Right atrium auricular region (tissue), 2 donors: ENCODE measurements at places on chromosomes 4 and X. TPM values are rescaled to one million over a fixed set of nuclear protein-coding genes. Genes with fewer than 3 reads are reported as not detected.

DNA sequence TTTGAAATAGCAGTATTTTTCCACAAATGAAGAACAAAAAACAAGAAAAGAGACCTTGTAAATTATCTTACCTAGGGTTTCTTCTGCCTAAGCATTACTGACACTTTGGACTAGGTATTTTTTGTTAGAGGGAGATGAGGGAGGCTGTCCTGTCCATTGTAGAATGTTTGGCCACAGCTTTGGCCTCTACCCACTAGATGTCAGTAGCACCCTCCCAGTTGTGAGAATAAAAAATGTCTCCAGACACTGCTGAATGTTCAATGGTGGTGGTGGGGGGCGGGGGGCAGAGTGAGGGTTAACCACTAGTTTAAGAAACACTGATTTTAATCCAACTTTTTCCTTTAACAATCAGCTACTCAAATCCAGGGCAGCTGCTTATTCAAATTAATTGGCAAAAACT, 25.8 kb downstream of the OTUD4 start:
- no peak for DNase-seq

HDX gene
- 2.9 TPM for total RNA-seq

GRCh38 chrX:6810776-6811175, 275.9 kb upstream of the VCX3A start:
- no peak for DNase-seq

DNA sequence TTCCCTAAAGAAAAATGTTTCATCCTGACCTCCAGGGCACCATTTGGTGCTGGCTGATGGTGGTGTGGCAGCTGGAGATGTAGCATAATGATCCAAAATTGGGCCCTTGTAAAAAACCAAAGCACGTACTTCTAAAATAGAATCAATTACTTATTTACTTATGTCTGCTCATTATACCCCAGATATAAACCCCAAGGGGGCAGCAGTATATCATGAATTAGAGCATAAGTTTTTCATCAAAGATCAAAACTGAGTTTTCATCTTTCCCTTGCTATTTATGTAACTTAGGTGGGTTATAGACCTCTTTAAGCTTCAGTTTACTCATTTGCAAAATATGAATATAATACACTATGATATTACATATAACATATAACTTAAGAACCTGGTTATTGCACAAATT, 241.1 kb downstream of the TACR3 start:
- no peak for DNase-seq

DNA sequence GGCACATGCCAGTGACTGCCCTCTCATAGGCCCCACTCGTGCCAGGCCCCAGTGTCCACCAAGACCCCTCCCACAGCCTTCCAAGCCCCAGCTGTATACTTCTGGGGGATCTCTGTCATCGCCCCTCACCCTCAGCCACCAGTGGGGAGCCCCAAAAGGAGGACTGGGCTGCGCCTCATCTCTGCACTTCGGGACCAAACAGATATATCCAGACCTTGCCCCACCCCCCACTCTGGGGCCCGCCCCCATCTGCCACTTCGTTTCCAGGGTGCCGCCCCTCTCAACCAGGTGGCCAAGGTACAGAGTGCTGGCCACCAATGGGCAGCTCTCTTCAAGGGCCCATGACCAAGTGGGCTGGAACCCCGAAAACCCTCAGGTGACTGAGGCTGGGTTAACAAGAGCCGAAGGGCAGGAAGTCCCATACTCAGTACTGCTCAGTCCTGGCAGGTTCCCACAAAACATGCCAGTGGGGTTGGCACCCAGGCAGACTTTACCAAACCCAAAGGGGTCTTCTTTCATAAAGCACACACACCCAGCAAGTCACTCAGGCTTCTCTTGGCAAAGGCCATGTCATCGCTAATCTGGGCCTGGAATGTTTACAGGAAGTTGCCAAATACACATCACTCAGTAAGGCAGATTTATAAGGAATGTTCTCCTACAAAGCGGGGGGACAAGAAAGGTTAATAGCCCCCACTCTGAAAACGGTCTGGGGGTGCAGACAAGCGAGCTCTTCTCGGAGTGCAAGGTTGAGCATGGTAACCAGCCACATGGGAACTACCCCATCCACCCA, 4.4 kb downstream of the ZFYVE28 start:
- DNase-seq, result no peak

PDZD4 gene
- total RNA-seq, result 2.1 TPM

PRICKLE3 gene
- total RNA-seq, result 7.2 TPM

- no peak for DNase-seq
Measured at GRCh38 chr4:25884031-25884782, 21.4 kb upstream of the SEL1L3 start.

DNA sequence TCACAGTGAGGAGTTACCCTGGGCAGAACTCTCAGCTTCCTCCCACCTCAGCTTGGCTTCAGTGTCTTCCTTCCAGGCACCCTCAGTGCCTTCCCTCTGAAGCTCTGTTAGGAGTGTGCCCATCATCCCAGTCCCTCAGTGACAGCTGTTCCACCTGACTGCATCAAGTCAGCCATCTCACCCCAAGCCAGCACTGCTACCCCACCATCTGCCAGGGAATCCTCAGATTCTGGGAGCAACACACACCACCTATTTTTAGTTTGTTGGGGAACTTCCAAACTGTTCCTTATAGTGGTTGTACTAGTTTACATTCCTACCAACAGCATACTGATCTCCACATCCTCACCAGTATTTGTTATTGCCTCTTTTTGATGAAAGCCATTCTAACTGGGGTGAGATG, 182.9 kb downstream of the RELL1 start:
- DNase-seq, result no peak

- DNase-seq, result no peak
Measured at GRCh38 chr4:125390126-125390525, 75.4 kb downstream of the FAT4 start.

GRCh38 chr4:10608501-10609219, 75.9 kb downstream of the CLNK start:
- no peak for DNase-seq

DNA sequence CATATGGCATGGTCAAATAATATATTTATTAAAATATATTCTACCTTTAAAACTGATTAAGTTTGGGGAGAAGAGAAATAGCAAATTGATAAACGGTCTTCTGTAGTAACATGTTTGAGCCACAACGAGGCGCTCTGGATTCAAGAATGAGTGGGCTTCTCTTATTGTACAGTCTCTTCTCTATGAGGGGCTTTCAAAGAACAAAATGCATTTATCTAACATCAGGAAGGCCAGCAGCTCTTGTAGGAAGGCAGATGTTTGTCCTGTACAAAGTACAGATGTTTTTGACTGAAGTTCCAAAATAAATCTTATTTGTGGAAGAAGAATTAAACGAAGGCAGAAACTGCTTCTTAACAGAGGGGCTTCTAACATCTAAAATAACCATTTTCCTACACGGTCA, 153.6 kb downstream of the RASL11B start:
- no peak for DNase-seq

DNA sequence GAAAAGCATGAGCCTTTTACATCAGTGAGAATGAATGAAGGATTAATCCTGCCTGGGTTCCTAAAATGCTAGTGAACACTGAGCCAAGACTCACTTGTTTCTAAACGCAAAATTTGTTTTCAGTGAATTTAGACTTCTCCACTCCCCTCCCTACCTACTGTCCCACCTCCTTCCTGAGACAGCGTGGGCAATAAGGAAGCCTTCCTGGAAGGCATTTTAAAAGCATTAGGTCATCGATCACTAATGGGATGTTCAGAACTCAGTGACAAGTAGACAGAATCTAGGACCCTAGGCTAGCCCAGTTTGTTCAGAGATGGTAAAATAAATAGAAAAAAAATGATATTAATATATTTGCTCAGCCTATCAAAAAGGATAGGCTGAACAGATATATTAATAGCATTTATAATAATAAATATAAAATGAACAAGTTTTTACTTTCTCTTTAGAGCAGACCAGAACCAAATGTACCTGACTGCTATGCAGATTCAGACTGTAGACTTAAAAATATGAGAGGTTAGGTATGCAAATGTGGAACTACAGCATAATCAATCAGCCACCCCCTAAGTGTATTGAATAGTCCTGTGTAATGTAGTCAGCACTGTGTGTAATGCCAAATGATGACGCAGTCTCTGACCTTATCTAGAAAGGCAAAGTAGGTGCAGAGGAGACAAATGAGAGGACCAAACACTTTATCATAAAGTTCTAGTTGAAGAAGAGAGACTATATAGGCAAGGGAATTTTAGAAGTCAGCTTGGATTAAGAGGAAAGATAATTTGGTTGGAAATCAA, 331.1 kb downstream of the GPAT3 start:
- DNase-seq, result no peak

DNA sequence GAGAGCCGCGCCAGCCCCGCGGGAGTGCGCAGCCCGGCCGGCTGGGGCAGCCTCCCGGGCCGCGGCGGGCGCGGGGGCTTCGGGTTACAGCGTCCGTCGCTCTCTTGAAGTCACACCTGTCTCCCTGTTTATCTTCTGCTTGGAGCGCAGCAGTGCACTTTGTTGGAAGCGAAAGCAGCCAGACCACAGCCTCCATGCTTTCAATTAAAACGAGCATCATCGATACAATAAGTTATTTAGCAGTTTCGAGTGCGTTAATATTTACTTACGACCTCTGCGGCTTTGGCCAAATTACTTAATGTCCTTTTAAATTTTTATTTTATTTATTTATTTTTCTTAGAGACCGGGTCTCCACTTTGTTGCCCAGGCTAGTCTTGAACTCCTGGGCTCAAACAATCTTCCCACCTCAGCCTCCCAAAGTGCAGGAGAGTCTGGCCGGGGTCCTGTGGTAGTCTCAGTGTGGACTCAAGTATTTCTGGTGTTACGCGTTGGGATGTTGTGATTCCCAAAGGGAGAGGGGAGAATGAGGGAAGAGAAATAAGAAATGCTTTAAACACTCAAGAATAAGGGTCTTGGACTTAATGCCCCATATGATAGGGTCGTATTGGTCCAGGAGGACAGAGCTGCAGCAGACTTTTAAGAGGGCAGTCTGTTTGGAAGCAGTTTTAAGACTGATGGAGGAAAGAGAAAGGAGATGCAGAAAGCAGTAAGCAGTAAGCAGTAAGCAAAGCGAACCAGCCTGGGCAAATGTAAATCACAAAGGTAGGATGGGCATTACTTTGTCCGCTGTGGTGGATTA, 504 bp upstream of the PDLIM3 start:
- DNase-seq, result no peak

SPANXA2 gene
- total RNA-seq, result not detected

DNA sequence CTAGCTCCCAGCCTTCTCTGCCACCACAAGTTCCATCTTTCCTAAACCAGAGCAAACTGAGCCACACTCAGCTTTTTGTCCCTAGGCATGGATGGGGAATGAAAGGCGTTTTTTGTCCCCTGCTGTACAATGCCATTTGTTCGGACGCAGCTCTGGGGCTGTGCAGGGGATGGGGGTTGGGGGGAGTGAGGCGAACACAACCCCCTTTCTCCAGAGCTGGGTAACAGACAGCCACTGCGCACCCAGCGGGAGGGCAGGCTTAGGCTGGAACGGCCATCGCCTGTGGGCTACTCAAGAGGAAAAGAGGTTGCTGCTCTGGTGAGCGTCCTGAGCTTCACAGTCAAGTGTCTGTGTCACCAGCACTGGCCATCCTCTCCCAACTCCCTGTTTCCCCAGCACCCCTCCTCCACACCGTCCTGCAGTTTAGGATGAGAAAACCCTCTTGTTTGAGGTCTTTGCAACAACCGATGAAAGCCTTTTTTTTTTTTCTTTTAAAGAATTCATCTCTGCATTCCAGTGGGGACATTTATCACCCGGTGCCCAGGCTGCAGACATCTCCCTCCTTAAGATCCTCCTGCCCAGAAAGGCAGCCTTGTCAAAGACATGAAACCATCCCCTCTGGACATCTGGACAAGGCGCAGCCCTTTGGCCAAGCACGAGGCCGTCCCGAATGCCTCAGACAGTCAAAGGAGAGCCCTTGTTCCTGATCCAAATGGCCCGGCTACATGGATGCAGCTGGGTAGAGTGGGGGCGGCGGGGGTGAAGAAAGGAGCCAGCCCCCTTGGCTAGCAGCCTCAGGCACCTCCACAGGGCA, 419.6 kb downstream of the BCOR start:
- DNase-seq, result no peak

GRCh38 chr4:48370260-48371134, 29.2 kb downstream of the SLAIN2 start:
- DNase-seq, result no peak

DNA sequence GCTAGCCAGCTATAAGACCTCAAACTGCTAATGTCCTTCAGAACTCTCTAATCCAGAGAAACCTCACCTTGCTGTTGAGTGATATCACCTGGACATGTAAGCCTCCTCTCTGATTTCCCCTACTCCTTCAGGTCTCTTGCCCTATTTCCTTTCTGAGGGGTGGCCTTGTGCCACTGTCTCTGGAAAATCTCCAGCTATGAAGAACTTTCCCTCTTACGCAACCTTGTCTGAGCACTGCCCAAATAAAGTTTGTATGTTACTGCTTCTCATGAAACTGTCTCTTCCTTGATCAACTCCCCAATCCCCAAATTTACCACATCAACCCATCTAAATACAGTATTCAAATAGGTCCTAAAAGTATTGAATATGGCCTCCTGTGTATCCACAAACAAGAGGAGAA, 53.5 kb upstream of the VEGFD start:
- no peak for DNase-seq
